ENCODE measurements at places on chromosomes 12 and 14.

DNA sequence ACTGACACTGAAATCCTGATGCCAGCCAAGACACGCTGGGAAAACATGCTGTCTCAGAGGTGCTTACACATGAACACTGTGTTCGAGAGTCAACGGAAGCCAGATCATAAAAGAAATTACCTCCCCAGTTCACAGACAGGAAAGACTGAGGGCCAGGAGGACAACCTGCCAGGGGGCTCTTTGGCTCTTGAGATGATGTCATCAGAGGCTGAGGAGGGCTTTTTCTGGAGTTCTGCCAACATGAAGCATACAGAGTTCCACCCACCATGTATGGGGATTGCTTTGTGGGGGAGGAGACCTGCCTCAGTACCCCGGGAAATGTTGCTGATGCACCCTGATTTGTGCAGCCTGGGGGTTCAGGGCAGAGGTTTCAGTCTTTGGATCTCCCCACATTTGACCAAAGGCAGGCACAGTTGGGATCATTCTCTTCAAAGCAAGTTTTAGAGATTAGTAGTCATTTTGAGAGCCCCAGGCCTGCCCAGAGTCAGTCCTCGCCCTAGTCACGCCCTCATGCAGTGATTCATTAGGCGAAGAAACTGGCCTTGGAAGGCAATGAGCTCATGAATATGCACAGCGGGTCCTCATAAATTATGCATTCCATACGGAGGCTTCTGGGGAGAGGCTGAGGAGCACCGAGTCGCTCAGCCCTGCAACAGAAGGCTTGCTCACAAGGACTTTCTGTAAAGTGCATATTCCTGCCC lies 34.9 kb upstream of the EML1 start:
- peaks cover 12% of the 10 kb centered on the region for H3K4me1 ChIP-seq
- H3K27ac ChIP-seq, result no peak overlapping the region

- H3K4me1 ChIP-seq, result peaks cover 6% of the 10 kb centered on the region
- no peak overlapping the region for H3K27ac ChIP-seq
- no peaks in the 10 kb centered on the region for H3K27me3 ChIP-seq
- H3K36me3 ChIP-seq, result no peaks in the 10 kb centered on the region
- H3K4me3 ChIP-seq, result no peak overlapping the region
Measured at GRCh38 chr14:97543221-97543620, 746.0 kb downstream of the VRK1 start.

DNA sequence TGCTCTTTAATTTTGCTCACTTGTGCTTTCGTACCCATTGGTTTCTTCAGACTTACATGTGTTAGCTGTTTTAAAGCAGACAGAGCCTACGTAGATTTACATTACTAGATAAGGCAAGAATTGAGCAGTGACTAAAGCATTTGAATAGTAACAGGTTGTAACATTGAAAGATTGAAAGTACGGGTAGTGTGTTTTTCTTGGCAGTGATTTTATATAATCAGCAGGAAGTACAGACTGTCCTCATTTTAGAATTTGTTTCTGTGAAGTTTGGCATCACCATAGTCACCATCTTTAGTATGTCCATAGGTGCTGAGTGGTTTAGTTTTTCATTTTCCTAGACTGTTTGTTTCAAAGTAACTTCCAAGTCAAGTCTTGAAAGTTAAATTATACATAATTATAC lies 14.0 kb downstream of the RTRAF start:
- no peak overlapping the region for H3K4me3 ChIP-seq
- H3K36me3 ChIP-seq, result peaks cover 92% of the 10 kb centered on the region
- DNase-seq, result no peak
- no peaks in the 10 kb centered on the region for H3K4me1 ChIP-seq

DNA sequence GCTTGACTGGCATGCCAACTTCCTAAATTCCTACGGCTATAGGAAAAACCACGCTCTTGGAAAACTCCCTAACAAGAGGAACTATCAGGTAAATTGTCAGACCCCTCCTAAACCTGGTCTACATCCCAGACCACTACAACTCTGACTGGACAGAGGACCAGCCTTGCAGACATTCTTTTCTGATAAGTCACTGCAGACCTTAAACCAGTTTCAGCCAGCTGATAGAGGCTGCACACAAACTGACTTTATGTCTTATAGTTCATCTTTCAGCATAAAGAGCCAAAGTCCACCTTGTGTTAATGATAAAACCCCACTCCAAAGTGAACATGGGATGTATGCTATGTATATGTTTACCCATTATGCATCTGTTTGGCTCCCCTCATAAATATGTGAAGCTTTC lies 166.6 kb downstream of the KTN1 start:
- H3K27me3 ChIP-seq, result no peaks in the 10 kb centered on the region
- H3K27ac ChIP-seq, result no peak overlapping the region
- no peak for DNase-seq
- H3K4me1 ChIP-seq, result no peaks in the 10 kb centered on the region
- no peaks in the 10 kb centered on the region for H3K36me3 ChIP-seq

DNA sequence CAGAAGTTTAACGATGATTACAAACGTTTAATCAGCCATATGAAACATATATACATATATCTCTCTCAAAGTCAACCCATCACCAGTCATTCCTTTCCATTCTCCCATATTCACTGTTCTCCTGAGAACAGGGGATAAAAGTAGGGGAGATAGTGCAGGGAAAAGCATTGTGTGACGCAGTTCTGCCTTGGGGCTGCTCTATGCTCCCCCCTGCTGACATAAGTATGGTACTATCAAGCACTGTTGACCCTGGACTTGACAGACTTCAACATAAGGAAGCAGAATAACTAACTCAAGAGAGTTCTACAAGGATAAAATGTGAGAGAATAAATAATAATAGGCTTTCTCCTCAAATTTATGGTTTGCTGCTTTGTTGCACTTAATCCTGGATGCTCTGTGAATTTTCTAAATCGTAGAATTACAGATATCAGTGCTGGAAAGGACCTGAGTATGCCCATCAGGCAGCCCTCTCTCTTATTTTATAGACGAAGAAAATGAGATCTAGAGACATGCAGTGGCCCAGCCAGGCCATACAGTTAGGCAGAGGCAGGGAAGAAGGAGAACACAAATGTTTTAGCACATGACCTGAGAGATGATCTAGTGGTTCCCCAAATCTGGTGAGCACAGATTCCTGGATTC lies 87.2 kb downstream of the SCN8A start:
- DNase-seq, result no peak
- no peaks in the 10 kb centered on the region for H3K36me3 ChIP-seq
- H3K27me3 ChIP-seq, result no peaks in the 10 kb centered on the region
- H3K4me3 ChIP-seq, result no peak overlapping the region

- no peak overlapping the region for H3K4me3 ChIP-seq
- H3K4me1 ChIP-seq, result no peaks in the 10 kb centered on the region
- H3K27ac ChIP-seq, result no peak overlapping the region
Measured at GRCh38 chr14:49427117-49427516, 159.1 kb downstream of the RPS29 start.

- H3K36me3 ChIP-seq, result no peaks in the 10 kb centered on the region
- H3K27ac ChIP-seq, result no peak overlapping the region
- DNase-seq, result no peak
- no peak overlapping the region for H3K4me3 ChIP-seq
- peaks cover 4% of the 10 kb centered on the region for H3K4me1 ChIP-seq
- H3K27me3 ChIP-seq, result no peaks in the 10 kb centered on the region
Measured at GRCh38 chr14:34035177-34035933, 84.5 kb upstream of the EGLN3 start.

DNA sequence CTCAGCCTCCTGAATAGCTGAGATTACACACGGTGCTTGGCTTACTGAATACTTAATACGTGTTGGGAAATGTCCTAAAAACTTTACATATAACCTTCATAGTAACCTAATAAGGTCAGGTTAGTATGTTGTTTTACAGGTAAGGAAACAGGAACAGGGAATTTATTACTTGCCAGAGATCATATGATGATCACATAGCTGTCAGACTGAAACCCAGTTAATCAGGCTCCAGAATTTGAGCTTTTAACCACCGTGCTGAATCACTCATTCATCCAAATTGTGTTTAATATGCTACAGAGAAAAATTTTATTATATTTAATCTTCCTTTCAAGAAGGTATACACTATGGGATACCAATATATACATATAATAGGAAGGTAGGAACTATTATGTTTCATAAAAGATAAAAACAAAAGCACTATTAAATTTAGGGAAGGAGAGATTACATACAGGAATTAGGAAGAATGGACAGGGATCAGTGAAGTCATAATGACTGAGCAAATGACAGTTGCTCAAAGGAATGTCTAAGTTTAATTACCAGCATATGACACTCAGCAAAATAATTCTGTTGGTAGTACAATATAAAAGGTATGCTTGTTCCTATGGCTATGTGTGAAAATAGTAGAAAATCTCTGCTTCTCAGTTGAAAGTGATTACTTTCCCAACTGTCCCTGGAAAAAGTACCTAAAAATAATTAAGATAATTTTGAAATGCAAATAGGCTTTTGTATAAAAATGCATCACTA lies 59.3 kb downstream of the HEATR5A start:
- no peak for DNase-seq
- H3K27ac ChIP-seq, result no peak overlapping the region
- no peak overlapping the region for H3K4me3 ChIP-seq
- H3K4me1 ChIP-seq, result no peaks in the 10 kb centered on the region
- no peaks in the 10 kb centered on the region for H3K27me3 ChIP-seq
- H3K36me3 ChIP-seq, result peaks cover 62% of the 10 kb centered on the region
